SHP77 treated with DMSO at 0.1 percent for 48 hours (cell line): ENCODE measurements at places on chromosomes 11 and 22.
A peak's percentile ranks its signal among the peaks of the same experiment; 100 is the strongest.

DNA sequence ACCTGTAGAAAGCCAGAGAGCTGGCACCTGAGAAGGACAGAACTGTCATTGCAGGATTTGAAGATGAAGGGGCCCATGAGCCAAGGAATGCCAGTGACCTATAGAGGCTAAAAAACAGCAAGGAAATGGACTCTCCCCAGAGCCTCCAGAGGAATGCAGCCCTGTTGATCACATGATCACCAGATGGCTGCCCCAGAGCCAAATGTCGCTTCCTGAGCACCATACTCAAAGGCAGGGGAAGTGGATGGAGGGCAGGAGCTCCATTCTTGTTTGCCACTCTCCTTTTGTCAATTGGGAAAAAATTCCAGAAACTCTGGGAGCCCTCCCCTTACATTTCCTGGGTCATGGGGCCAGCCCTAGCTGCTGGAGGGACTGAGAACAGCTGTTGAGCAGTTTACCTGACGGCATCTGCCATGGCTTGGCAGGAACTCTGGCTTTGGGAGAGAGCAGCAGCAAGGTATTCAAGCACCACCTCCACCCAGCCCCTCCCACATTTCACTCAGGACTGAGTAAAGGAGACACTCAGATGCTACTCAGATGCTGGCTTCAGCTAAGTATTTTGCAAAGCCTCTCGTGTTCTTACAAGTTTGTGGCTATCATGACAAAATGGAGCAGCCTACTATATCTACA is 46.9 kb downstream of the DKK3 start:
- no peak for DNase-seq

DNA sequence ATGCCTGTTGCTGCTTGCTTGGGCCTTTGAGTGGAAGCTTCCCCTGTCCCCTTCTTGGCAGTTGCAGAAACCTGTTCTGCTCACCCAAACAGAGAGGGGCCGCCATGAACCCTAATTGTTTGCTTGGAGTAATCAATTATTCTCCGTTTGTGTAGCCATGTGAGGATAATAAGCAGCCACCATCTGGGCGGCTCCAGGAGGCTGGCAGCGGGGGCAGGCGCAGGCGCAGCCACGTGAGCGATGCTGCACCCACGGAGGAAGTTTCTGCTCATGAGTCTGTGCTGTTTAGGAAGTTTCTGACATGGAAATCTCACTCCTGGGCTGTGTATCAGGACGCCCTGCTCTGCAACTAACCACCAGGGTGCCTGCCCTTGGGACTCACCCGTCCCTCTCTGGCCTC is 90.1 kb downstream of the MPPED1 start:
- DNase-seq: no peak

- DNase-seq: no peak
These were observed 9.2 kb downstream of the SIPA1 start for GRCh38 chr11:65646958-65647701.

- no peak for DNase-seq
These were observed 24.9 kb upstream of the RBFOX2 start for GRCh38 chr22:36053242-36054147.

GRCh38 chr11:70128435-70128906 is 50.4 kb downstream of the ANO1 start:
- DNase-seq: no peak

GRCh38 chr11:112922606-112923005 is 38.6 kb upstream of the NCAM1 start:
- no peak for DNase-seq

DNA sequence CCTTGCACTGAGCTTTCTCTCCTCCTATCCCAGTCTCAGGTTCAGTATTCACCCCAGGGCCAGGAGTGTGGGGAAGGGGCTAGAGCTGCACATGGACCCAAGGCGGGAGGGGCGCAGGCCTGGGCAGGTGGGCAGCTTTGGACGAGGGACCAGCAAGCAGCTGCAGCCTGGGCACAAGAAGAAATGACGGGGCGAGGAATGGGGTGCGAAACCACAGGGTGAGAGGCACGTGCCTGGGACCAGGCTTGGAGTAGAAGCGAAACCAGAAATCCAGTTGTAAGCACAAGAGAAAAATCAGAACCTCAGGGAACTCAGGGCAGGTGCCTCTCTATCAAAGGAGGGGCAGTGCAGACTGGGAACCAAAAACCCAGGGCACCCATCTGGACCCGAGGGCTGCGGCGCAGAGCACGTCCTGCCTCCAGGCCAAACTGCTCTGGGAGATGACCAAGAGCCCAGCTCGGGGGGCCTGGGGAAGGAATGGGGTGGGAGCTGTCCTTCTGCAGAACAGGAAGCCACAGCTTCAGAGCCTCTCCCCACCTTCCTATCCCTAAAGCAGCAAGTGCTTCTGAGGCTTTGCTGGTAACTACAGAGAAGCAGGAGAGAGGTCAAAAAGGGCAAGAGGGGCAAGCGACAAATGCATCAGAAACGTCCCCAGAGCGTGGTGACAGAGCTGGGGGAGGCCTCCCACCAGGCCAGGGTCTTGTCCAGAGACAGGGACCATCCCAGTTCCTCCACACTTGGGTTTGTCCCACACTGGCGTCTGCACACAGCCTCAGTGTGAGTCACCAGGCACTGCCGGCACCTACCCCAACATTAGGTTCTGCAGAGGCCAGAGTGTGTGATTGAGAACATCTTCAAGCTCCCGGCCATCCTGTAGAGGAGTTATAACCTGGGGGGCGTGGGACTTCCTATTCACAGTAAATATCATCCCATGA is 18.3 kb upstream of the TMPRSS4 start:
- no peak for DNase-seq

DNA sequence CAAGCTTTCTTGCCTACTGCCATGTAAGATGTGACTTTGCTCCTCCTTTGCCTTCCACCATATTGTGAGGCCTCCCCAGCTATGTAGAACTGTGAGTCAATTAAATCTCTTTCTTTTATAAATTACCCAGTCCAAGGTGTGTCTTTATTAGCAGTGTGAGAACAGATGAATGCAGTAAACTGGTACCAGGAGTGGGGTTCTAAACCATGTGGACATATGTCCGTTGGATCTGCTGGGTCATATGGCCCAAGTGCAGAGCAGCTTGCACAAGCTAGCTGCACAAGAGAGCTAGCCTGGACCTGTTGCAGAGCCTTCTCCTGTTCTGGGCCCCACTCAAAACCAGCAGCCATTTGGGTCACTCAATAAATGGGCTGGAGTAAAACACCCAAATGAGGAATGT is 177.1 kb downstream of the HIPK3 start:
- no peak for DNase-seq

GRCh38 chr11:126917531-126918204 is 82.9 kb downstream of the KIRREL3 start:
- no peak for DNase-seq

- DNase-seq: no peak
These were observed 13.6 kb downstream of the FJX1 start for GRCh38 chr11:35631891-35632290.

GRCh38 chr11:68312780-68313573 is 586 bp downstream of the LRP5 start:
- DNase-seq: no peak

DNA sequence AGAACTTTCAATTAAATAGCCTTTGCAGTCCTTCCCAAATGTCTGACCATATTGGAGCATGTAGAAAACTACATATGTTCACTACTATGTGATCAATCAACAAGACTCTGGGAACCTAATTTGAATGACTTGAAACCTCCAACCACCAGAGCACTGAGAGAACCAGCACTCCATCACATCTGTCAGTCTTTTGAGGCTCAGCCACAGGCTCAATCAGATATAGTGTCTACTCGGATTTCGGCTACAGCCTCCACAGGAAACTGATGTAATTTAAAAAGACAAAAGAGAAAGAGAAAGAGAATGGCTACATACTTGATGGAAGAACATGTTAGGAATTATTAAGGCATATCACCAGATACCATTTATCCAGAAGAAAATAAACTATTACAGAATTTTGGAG is 859.0 kb downstream of the FAM181B start:
- DNase-seq: no peak

- no peak for DNase-seq
These were observed 5.3 kb downstream of the OR51F2 start for GRCh38 chr11:4826425-4826824.

DNA sequence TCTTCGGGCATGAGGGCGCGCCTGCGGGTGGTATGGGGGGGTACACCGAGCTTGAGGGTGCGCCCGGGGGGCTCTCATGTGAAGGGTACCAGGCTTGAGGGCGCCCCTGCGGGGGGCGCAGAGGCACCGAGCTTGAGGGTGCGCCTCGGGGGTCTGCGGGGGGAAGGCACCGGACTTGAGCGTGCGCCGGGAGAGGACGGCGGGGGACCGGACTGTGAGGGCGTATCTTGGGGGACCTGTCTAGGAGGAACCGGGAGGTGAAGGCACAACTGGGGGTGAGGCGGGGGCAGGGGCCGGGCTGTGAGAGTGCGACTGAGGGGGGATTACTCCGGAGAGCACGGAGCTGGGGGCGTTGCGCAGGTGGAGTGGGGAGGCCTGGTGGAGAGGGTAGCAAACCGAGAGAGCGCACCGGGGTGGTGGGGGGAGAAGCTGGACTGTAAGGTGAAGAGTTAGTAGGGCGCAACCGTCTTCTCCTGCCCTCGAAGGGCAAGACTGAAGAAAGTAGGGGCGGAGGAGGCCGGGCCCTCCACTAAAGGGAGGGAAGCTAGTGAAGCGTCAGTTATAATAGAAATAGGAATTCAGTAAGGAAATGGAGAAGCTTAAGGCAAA is 1.1 kb upstream of the DDX6 start:
- no peak for DNase-seq

DNA sequence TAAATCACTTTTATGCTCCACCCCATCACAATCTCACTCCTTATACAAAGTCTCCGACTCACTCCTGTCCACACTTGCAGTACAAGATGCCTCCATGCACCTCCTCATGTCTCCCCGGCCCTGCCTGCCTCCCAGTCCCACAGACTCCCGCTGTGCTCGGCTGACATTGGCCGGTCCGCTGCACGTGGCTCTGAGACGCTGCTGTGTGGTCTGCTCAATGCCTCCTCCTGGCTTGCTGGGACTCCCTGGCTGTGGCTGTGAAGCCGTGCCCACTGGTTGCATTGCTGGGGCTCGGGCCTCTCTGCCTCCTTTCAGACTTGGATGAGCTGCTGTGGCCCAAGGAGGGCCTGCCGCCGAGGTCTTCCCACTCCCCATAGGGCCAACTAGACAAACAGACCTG is 224.0 kb upstream of the B3GAT1 start:
- DNase-seq: no peak

DNA sequence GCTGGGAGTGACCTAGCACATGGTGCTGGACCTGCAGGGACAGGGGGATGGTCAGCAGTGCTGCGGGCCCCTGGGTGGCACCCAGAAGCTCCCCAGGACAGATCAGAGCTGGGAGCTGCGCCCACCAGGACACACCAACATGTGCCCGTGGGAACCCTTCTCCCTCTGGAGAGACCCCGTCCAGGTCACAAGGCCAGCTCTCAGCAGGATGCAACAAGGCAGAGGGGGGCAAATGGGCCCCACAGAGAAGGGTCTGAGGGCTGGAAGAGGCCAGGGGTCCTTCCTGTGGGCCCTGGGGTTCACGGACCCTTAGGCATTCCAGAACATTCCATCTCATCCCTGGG is 6.2 kb downstream of the DUSP8 start:
- no peak for DNase-seq

- DNase-seq: no peak
These were observed 66.4 kb downstream of the DYNC2H1 start for GRCh38 chr11:103175461-103176129.

GRCh38 chr22:36862251-36863242 is 1.7 kb downstream of the NCF4 start:
- no peak for DNase-seq

GRCh38 chr22:35085621-35086020 is 19.7 kb downstream of the ISX start:
- DNase-seq: no peak

DNA sequence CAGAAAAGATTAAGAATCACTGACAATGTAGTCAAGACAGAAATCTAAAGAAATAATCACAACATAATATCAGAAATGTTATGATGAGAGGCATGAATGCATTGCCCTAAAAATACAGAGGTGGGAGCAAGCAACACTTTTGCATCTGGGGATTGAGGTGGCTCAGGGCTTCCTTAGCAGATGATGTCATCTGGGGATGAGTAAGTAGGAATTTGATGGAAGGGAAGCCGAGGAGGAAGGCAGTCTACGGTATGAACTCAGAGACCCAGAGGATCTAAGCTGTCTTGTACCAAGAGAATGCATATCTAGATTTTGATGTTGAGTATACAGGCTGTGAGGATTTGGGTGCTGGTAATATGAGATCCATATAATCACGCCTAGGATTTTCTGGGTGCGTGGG is 193.0 kb upstream of the SNX19 start:
- DNase-seq: no peak

- DNase-seq: no peak
These were observed 4.4 kb downstream of the NDUFV1 start for GRCh38 chr11:67611165-67611564.

GRCh38 chr11:67057205-67057672 is 592 bp downstream of the RHOD start:
- no peak for DNase-seq

DNA sequence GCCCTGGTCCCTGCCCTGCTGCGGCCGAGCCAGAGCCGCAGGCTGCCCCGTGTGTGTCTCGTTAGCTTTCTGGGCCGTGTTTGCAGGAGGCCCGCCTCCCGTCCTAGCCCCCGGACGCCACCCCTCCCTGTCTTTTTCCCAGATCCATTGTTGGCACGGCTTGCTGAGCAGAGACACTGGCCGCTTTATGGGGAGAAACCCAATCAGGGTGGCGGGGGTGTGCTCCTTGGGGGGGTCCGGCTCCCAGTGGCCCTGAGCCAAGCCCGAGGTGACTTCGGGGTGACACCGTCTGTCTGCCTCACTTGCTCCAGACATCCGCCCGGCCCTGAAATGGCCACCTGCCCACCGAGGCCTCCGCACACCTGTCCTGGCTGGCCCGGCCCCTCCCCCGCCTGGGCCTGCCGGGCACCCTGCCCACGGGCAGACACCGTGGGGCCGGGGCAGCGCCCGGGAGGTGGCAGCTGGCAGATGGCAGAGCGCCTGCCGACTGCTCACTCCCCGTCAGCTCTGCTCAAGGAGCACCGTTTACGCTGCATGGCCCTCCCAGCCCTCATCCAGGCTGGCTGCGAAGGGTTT is 43.1 kb upstream of the PPARA start:
- peak; percentile 80 for DNase-seq

- no peak for DNase-seq
These were observed 20.2 kb upstream of the GAL start for GRCh38 chr11:68664141-68664540.

- no peak for DNase-seq
These were observed 24.1 kb upstream of the MYRF start for GRCh38 chr11:61728066-61728939.

- no peak for DNase-seq
These were observed 68.0 kb downstream of the ETS1 start for GRCh38 chr11:128519338-128519737.

- no peak for DNase-seq
These were observed 97.4 kb upstream of the POU2AF2 start for GRCh38 chr11:111148121-111148520.

DNA sequence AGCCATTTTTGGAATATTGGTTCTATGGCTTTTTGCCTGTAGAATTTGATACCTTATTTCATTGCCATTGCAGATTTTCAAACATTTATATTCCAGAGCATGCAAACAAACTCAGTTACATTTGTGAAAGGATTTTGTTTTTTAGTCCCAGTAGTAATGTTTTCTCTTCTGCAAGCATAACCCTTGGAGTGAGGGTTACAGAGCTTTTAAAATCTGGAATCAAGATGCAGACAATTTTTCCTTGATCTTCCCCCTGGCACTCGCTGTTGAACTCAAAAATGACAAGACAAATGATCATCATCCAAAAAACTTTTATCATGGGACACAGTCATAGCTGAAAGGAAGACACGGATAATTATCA is 20.8 kb downstream of the BBOX1 start:
- no peak for DNase-seq

- no peak for DNase-seq
These were observed 217.1 kb upstream of the PLET1 start for GRCh38 chr11:112477581-112478317.

GRCh38 chr11:1844221-1845094 is 5.7 kb downstream of the TNNI2 start:
- DNase-seq: no peak
